ENCODE measurements at places on chromosomes 6 and 20.

- DNase-seq = no peak
These were observed 75.1 kb upstream of the SYNJ2 start for GRCh38 chr6:157906537-157907061.

DNA sequence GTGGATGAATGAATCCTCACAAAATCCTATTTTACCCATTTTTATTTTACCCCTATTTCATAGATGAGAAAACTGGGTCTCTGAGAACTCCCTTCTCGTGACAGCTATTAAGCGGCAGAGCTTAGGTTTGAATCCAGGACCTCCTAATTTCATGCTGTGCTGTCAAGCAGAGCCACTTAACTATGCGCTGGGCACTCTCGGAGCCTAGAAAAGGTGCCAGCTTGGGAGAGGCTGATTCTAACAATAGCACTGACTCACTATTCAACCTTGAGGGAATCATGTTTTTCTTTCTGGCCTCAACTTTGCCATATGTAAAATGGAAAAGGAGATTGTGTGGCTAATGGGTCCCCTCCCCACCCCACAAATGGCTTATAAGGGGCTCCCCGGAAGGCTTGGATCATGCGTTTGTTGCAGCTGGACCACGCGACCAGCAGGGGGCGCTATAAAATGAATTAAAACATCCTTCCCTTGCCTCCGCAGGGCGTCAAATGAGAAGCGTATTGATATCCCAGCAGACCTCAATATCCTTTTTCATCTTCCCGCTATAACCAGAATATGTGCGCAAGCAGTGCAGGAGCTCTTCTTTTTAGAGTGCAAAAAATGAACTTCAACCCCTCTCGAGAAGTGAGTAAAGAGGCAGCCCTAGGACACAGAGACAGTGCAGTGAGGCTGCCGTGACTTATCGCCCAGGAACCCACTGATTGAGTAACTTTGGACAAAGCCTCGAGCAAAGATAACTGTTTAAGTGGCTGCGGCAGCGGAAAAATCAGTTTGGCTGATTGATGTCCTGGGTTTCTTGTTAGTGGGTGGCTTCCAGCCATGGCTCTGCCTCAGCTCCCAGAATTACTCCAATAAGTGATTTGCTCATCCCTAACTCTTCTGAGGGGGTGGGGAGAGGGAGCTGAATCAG, 12.8 kb upstream of the PDYN start:
- DNase-seq = no peak

DNA sequence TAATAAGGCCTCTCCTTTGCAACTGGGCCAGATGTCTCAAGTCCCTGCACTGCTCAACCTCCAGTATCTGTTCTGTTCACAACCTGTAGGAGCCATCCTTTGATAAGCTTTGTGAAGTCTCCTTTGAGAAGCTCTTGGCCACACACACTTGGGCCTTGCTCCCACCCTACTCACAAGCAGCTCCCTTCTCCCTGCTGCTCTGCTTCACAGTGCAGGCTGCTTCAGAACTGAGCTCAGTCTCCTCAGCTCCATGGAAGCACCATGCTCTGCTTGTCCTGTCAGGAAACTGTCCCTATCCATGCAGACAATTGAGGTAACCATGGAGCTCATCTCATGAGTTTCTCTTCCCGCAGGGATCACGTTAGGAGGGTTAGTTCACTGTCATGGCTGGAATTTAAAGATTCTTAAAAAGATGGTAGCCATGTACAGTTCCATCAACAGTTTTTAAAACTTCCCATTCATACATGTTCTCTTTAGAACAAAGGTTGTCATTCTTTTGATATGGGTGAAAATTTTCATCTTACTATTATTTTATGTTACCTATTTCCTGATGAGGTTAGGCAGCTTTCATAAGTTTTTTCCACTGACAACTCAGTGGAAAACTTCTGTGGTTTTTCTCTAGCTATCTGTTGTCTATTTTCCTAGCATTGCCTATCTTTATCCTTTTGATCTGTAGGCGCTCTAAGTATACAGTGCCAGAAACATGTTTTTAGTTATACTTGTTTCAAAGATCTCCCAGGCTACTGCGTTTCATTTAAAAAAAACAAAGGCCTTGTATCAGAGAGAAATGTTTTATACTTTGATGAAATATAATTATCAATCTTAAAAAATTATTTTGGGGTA, 62.6 kb downstream of the AK9 start:
- DNase-seq = no peak

DNA sequence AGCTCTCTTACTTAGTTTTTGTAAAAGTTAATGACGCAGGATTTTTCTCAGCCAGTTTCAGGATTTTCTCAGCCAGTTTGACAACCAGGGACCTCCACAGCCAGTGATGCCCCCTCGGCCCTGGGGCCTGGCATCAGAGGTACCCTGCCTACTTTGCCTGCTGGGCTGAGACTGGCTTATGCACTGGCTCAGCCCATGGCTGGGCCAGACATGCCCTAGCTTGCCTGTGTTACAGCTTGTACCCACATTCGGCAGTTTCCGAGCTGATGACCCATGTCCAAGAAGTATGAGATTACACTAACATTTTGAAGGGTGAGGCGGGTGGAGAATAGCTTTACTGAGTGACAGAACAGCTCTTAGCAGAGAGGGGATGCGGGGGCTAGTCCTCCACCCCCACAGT, 406.1 kb upstream of the HSF2 start:
- no peak for DNase-seq

DNA sequence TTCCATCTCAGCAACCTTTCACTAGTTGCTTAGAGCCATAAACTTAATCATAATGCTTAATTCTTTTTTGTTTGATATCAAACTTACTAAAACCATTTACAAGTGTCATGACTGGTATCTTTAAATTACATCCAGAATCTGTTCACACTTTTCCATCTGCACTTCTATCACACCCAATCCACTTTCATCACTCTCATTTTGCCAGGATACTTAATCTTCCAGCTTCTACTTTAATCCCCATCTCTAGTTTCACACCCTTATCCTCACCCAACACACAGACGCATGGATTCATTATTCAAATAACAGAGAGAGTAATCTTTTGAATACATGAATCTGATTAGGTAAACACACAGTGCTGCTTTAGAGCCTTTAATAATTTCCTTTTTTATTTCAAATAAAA, 828.4 kb downstream of the HACE1 start:
- no peak for DNase-seq

DNA sequence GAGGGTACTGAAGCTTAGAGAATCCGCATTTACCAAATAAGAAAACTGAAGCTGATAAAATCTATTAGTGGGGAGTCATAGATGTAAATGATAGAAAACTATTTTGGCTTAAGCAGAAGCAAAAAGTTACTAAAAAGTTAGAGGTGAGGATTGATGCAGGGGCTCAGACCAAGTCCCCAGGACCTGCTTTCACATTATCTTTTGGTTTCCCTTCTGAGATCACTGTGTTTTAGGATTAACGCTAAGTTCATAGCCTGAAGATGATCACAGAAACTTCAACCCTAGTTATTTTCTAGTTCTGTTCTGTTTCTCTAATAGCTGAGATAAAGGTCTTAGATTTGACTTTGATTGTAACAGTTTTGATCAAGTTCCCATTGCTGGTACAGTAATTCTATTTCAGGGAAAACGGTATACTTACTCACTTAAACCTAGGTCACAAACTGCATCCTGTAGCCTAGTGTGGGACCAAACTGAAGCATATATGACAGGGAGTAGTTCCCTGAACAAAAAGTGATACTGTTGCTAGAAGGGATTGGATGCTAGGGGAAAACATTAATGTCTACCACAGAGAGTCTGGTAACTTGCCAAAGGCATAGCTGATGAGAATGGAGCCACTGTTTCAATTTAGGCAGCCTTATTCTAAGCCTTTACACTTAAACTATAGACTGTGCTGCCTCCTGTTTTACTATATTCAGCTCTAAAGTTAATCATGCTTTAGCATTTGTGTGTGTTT, 13.1 kb downstream of the CYB5R4 start:
- no peak for DNase-seq

DNA sequence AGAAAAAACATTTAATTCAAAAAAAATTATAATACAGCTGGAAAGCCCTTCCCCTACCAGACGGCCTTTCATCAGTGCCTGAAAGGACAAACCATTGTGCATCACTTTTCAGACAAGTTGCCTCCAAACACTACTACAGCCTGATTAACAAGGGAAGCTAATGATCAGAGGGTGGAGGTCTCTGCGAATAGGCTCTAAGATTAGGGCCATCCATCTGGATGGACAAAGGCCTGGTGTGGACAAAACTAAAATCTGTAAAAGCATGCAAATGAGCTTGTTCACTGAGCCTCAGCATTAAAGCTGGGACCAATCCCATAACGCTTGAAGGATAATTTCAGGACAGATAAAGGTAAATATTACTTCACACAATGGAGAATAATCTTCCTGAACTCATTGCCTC, 228.7 kb upstream of the PLN start:
- no peak for DNase-seq

DNA sequence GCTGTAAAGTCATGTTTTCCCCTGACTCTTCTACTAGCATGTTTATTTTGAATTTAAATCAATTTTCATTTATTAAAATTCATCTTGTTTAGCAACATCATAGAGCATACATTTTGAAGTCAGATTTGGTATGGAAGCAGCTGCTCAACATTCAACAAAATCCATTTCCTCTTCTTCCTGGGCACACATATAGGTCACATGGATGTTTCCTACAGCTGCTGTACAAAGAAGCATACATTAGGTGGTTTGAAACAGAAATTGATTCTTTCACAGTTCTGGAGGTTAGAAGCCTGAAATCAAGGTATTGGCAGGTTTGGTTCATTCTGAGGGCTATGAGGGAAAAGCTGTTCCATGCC, 495.2 kb downstream of the RFPL4B start:
- DNase-seq = no peak

GRCh38 chr6:86017236-86017635, 374.6 kb upstream of the SYNCRIP start:
- no peak for DNase-seq

DNA sequence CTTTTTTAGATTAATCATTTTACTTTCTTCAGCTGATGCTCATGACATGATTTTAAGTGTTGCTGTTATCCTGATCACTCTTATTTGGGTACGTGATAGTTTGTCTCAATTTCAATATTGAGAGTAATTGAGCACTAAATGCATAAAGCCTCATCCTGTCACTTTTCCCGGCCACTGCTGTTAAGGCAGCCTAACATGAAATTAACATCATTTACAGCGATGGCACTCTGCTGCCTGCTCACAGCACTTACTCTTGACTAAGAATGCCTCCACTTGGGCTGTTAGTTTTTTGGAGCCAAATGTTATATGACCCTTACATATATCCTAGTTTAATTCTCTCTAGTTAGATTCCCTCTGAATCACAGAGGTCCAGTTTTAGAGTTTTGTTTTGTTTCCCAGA, 107.3 kb downstream of the SLX4IP start:
- no peak for DNase-seq

- DNase-seq = no peak
These were observed 1.5 kb downstream of the LAMA4 start for GRCh38 chr6:112252571-112253497.

DNA sequence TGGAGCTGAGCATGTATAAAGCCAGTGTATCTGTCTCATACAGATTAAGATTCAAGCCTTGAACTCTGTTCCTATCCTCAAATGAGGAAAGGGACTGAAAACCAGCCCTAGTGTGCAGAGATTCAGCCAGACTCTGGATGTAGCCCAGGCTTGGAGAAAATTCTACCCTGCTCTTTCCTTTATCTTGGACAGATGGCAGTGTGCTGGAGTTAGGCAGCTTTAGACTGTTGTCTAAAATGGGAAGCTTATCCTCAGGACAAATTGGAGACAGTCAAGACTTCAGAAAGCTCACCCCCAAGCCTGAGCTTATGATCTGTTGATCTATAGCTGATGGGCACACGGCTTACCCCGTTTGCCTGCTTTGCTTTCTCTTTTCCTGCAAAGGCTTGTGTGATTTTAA, 1057.6 kb downstream of the KIF16B start:
- DNase-seq = no peak

DNA sequence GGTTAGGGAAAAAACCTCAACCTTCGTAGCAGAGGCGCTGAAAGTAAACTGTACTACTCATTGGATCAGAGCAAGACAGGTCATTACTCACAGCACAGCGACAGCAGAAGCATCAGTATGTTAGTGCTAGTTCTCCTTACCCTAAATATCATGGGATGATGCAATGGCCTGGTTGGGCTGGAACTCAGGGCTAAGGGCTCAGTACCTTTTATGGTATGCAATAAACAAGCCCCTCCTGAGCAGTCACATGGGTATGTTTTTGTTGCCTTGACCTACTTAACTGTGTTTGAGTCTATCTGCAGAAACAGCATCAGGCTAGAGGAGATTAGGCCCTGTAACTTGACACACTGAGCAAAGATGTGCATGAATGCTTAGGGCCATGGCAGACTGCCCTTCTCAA, 369.4 kb upstream of the IMPG1 start:
- no peak for DNase-seq
